ENCODE measurements at places on chromosomes 11 and 22. TPM values are rescaled to one million over a fixed set of nuclear protein-coding genes. Genes with fewer than 3 reads are reported as not detected.

OR8G5 gene
- not detected for total RNA-seq

SCGB1D2 gene
- total RNA-seq = not detected

SAA4 gene
- not detected for total RNA-seq

GVQW3 gene
- total RNA-seq = 0.62 TPM

APOL3 gene
- 0.05 TPM for total RNA-seq

POTEH gene
- total RNA-seq = not detected

INS gene
- total RNA-seq = not detected

CD248 gene
- 0.02 TPM for total RNA-seq

ATXN10 gene
- 83.8 TPM for total RNA-seq

OR4A47 gene
- not detected for total RNA-seq

H19 gene
- total RNA-seq = 16.4 TPM

OR8G1 gene
- not detected for total RNA-seq

OR51A4 gene
- not detected for total RNA-seq

CD6 gene
- 0.10 TPM for total RNA-seq

CST6 gene
- not detected for total RNA-seq

P2RY2 gene
- total RNA-seq = 11.2 TPM

ASCL2 gene
- total RNA-seq = 0.08 TPM

PTGDR2 gene
- total RNA-seq = not detected

MAPK12 gene
- total RNA-seq = 26.2 TPM

NCR3LG1 gene
- 2.4 TPM for total RNA-seq

CARD18 gene
- total RNA-seq = not detected

TYR gene
- total RNA-seq = not detected

MMP10 gene
- total RNA-seq = 0.54 TPM

DRD2 gene
- total RNA-seq = 0.06 TPM
